A549 (cell line): ENCODE measurements at places on chromosomes 7 and 10.

DNA sequence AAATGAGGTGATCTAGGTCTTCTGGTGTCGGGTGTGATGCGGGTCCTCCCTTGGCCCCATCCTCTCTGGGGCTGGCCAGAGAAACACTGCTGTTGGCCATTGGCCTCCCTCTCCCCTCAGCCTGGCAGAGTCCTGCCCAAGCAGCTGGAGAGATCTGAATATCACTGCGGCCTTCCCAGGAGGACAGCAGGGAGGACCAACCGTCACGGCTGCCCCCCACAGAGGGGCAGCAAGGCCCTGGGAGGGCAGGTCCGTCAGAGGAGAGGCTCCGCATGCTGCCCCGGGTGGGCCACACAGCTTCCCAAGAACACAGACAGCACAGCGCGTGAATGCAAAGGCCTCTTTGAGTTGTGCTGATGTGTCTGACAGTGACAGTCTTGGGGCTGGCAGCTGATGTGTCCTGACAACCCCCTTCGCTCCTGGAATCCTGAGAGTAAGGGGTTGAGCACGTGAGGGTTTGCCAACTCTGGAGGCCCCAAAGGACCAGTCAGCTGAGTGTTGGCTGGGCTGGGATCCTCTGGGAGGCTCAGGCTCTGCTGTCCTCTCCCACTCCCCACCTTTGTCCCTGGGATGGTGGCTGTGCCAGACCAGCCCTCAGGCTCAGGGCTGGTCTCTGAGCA lies 132.5 kb upstream of the UNC5B start:
- DNase-seq = no peak

GRCh38 chr10:113480081-113480360 lies 72.8 kb upstream of the HABP2 start:
- DNase-seq = no peak

GRCh38 chr7:66837661-66838060 lies 83.4 kb upstream of the TMEM248 start:
- DNase-seq = no peak

GRCh38 chr10:133279326-133280226 lies 2.9 kb upstream of the ADAM8 start:
- DNase-seq = no peak

GRCh38 chr7:125119559-125120115 lies 190.0 kb upstream of the POT1 start:
- DNase-seq = no peak

GRCh38 chr7:107446531-107446930 lies 23.3 kb upstream of the GPR22 start:
- DNase-seq = no peak

DNA sequence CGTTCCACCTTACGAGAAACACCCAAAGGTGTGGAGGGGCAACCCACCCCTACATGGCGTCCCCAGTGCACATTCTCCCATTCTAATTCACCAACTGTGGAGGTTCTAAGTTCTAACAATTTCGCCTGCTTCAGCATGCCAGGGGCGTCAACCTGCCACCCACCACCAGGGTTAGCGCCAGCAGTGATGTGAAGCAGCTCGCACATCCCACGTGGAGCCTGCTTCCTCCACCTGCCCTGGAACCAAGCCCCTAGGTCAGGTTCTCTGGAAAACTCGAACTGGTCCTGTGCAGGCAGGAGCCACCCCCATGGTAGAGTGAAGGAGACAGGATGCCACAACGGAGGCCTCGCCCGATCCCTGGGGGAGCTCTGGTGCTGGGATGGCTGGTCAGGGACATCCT lies 33.3 kb upstream of the FXYD4 start:
- no peak for DNase-seq

- no peak for DNase-seq
Measured at GRCh38 chr10:79293841-79294581, 53.3 kb upstream of the PPIF start.

GRCh38 chr7:91068136-91068795 lies 196.0 kb upstream of the FZD1 start:
- DNase-seq = no peak

- no peak for DNase-seq
Measured at GRCh38 chr7:155701972-155702544, 57.6 kb downstream of the RBM33 start.

GRCh38 chr10:110865186-110865808 lies 6.4 kb upstream of the PDCD4 start:
- no peak for DNase-seq

GRCh38 chr7:85392326-85392725 lies 205.5 kb upstream of the SEMA3D start:
- no peak for DNase-seq

DNA sequence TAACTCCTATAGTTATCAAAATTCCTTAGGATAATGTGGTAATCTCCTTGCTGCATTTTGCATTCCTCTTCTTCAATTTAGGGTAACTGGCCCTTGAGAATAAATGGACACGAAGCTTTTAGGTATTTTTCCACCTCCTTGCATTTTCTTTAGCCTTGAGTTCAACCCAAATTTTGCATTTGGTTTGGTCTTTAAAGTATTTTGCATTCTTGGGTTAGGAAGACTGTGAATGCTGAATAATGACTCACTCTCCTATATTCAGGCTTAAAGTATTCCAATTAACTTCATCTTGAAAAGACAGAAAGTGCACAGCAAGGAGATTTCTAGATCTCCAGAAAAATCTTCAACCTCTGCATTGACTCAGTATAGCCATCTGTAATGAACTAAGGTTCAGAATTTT lies 47.3 kb downstream of the TFPI2 start:
- DNase-seq = no peak

DNA sequence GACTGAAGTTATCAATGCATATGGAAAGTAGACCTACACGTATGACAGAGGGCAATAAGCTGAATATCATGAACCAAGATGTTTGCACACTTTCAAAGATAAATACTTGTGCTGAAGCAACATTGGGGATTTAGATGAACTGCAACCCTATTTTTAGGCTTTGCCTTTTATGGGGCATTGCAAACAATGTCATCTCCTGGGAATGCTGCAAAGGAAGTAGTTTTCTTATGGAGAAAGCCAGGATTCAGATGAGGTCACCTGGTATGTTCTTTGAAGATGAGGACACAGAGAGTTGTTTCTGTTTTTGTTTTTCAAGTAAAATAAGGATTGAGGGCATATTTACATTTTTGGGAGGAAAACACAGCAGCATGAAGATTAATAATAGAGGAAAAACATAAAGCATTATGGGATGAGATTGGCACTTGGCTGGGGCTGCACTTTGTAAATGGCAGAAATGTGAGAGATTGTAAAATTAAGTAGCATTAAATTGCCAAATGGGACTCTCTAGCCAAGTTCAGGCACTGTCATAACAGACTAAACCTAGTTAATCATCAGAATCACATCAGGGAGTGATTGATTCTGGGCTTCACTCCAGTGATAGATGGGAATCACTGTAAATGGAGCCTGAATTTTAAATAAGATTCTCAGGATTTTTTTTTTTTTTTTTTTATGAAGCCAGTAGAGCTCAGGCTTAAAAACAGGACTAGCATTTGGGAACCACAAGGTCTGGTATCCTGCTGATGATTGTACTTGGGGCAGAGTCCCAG lies 63.1 kb downstream of the MALRD1 start:
- DNase-seq = no peak

DNA sequence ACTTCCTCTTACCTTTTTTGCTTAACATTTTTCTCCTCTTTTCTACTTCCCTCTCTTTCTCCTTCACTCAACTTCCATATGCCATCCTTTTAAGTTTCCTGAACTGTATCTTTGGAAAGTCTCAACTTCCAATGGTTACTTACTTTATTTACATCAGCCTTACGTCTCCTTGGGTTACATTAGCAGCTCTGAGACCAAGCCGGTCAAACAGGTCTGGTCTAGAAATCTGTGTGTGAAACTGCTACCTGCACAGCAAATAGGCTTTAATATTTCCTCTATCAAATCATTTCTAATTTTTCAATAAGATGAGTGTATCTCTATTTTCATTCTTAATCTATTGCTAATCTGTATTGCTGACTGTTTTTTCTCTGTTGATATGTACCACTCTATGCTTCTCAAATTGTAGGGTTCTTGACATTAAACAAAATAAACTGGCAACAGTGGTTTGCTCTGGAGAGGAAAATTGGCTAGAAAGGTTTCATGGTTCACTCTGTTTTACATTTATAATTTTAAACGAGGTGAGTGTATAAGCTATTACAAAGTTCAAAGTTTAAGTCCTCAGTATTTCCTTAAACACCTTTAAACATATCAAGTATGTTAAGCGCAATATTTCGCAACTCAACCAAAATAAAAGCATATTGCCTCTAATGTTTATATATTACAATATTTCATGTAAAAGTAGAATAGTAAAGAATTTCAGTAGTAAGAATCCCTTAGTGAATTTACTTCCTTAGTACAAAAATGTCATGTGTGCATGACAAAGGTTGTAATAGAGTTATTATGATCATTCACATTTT lies 3.6 kb upstream of the SEMA3C start:
- no peak for DNase-seq

- no peak for DNase-seq
Measured at GRCh38 chr7:47693216-47693615, 111.3 kb upstream of the TNS3 start.

GRCh38 chr10:96830511-96831199 lies 1.4 kb upstream of the LCOR start:
- peak; percentile 56 for DNase-seq

- DNase-seq = no peak
Measured at GRCh38 chr7:127912901-127913300, 118.3 kb downstream of the LRRC4 start.

DNA sequence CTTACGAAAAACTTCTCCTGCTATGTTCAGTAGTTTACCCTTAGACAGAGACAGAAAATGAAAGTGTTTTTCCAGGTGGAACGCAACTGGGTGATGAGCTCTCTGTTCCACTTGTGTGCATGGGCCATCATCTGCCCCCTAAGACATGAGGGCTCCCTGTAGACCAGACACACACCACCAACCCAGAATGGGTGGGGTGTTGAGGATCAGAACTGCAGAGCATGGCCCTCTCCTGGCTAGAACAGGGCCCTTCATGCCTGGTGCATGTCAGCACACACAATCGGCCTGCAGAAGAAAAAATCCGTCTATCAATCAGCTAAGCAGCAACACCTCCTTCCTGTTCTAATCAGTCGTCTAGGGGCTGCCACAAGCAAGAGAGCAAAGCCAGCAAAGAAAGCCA lies 186.2 kb upstream of the INHBA start:
- no peak for DNase-seq

DNA sequence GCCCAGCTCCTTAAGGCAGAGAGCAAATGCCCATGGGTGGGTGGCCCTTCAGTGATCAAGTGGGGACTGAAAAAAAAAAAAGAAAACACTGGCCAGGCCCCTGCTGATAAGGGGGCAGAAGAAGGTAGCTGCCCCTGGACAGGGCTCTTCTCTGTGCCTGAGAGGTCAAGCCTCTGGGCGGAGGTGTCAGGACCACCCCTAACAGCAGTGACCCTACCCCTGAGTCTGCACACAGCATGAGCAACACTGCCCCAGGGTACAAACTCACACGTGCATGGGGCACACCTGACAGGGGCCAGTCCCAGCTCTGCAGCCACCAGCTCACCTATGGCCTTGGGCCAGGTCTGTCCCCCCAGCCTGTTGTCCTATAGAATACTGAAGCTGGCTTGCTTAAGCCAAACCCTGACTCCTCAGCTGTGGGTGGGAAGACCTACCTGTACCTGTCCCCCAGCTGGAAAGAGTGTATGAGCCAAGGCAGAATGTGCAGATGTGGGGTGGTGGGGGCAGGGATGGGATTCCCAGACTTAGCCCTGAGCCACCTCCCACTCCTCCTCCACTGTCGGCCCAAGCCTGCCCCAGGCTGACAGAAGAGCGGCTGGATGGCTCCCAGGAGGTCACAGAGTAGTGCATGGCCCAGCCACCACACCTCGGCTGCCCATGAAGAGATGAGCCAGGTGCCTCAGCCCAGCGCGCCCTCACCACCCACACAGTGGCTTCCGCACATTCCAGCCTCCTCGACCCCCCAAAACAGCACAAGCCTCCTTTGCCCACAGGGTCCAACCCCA lies 23.7 kb downstream of the KCNH2 start:
- DNase-seq = no peak
